ENCODE measurements at places on chromosomes 7 and 10. TPM values are rescaled to one million over a fixed set of nuclear protein-coding genes. Genes with fewer than 3 reads are reported as not detected.

Gene NUTM2B
- total RNA-seq: 1.3 TPM

- peak; percentile 52 for DNase-seq
These were observed 211.7 kb upstream of the MKI67 start for GRCh38 chr10:128337860-128338378.

DNA sequence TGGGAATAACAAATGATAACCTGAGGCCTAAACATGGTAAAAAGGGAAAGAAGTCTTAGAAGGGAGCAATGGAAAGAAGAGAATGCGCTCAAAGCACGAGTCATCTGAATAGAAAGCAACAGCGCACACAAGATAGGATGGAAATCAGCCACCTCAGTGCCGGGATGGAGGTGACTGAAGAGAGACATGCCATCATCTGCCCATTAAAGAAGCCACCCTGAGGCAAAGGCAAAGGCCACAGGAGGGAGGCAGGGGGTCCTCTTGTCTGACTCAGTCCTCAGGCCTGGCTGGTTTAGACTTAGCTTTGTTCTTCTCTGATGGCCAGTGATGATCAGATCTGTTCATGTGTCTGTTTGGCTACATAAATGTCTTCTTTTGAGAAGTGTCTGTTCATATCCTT, 180.6 kb downstream of the CHCHD3 start:
- DNase-seq: no peak

GRCh38 chr7:135775230-135775629, 26.6 kb upstream of the FAM180A start:
- DNase-seq: no peak

GRCh38 chr10:30433306-30433729, 666 bp upstream of the MAP3K8 start:
- peak; percentile 80 for DNase-seq

DNA sequence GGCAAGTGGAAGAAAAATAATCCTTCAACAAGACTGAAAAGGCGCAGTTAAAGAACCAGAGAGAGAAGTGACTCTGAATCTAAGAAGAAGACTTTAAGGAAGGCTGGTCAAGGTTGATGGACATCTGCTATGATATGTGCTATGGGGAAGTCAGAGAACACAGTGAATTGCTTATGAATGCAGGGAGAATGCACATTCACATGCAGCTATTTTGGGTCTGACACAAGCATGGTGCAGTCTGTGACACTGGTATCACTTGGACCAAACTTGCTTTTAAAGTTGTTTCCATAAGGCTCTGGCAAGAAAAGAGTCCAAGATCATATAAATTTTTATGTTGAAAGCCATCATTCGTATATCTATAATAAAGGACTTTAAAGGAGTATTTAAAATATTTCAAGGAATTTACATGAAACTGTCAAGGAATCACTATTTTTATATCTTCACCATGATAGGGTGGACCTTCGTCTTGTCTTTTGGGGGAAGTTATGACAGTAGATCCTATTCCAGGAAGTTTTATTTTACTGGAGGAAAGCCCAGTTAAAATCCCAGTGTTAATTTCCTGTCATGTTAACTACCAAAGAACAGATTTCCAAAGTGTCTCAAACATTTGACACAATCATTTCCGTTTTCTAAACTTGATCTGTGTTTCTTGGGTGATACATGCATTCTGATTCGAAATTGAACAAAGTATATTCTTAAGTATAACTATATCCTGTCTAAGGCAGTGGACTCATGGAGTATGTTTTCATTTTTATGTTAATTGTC, 239.6 kb downstream of the SDK1 start:
- DNase-seq: no peak

- no peak for DNase-seq
These were observed 136.6 kb upstream of the TARP start for GRCh38 chr7:38410056-38410455.

Gene MXI1
- 51.5 TPM for total RNA-seq

DNA sequence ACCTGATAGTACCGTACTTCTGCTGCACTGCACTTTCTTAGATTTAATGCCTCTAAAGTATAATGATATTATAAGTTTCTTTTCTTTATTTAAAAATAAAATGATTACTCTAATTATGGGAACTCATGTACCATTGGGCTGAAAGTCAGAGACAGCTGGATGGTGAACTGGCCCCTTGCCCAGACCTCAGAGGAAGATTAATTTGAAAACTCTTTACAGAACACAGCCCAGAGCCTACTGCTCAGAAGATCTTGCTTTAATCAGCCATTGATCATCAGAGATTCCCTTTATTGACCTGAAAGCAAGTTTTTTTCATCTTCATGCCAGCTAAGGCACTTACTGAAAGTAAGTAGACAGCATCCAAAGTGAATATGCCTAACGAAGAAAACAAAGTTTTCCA, 341.7 kb downstream of the GFRA1 start:
- no peak for DNase-seq

- no peak for DNase-seq
These were observed 16.2 kb downstream of the CNNM1 start for GRCh38 chr10:99345350-99345749.

- DNase-seq: no peak
These were observed 37.3 kb downstream of the SLC16A9 start for GRCh38 chr10:59672150-59672875.

- no peak for DNase-seq
These were observed 341.5 kb upstream of the AOAH start for GRCh38 chr7:37065779-37066271.

All from uterus (tissue), 4 donors.